Upper lobe of left lung (tissue), 6 donors: ENCODE measurements at places on chromosomes 4 and X. TPM values are rescaled to one million over a fixed set of nuclear protein-coding genes. Genes with fewer than 3 reads are reported as not detected.

GRCh38 chrX:65697915-65698796 is 30.7 kb downstream of the MSN start:
- no peak for DNase-seq

Gene LARP1B
- 14.5 TPM for total RNA-seq

Gene OGT
- 315 TPM for total RNA-seq

Gene ZNF41
- 9.9 TPM for total RNA-seq

- DNase-seq: no peak
Measured at GRCh38 chr4:141391293-141391692, 170.6 kb downstream of the ZNF330 start.

DNA sequence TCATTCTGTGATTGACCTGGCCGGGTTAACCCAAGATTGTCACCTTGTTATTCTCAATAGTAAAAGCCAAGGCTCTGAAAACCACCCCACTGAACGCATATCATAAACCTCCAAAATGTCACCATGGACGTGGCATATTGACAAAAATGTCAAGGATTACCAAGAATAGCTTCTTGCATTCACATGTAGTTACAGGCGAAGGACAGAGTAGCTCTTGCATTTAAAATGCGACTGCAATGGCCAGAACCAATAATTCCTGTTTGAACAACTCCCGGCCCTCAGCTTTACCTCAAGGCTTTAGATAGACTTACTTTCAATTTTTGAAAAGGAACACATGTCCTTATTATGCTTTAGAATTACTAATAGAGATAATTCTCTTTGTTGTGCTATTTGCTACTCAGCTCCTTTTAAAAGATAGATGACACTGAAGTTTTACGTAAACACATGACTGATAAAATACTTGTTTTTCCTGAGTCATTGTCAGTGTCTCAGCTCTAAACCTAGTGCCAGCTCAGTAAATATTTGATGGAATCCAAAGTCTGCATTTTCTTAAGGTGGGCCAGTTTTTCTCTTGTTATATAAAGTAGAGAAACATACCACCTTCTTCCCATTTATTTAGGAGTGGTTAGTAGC is 66.3 kb downstream of the CLDN34 start:
- no peak for DNase-seq

DNA sequence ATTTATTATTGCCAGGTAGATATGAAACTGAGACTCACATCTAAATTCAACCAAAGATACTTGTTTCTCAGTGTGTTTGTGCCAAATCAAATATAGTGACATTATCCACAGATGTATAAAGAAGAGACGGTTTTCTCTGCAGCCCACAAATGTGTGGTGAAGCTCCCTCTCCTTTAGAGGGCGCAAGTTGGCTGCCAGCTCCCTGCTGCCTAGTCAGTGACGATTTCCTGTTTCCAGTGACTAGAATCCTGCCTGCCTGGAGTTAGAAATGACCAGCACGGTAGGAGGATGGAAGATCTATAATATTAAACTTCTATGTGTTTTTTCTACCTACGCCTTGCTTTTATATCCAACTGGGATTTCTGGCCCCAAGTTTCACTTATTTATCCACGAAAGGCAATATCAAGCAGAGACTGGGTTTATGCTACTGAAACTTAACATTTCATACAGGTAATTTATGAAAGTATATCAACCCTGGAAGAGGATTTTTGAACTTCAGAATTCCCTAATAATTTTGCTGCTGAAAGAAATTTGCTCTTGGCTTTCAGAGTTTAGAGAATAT is 1793.7 kb upstream of the TENM3 start:
- DNase-seq: no peak

Gene ADH1C
- total RNA-seq: 6.5 TPM

GRCh38 chr4:61514991-61515390 is 314.9 kb downstream of the ADGRL3 start:
- DNase-seq: no peak

- no peak for DNase-seq
Measured at GRCh38 chr4:53169695-53170617, 195.9 kb downstream of the SCFD2 start.

DNA sequence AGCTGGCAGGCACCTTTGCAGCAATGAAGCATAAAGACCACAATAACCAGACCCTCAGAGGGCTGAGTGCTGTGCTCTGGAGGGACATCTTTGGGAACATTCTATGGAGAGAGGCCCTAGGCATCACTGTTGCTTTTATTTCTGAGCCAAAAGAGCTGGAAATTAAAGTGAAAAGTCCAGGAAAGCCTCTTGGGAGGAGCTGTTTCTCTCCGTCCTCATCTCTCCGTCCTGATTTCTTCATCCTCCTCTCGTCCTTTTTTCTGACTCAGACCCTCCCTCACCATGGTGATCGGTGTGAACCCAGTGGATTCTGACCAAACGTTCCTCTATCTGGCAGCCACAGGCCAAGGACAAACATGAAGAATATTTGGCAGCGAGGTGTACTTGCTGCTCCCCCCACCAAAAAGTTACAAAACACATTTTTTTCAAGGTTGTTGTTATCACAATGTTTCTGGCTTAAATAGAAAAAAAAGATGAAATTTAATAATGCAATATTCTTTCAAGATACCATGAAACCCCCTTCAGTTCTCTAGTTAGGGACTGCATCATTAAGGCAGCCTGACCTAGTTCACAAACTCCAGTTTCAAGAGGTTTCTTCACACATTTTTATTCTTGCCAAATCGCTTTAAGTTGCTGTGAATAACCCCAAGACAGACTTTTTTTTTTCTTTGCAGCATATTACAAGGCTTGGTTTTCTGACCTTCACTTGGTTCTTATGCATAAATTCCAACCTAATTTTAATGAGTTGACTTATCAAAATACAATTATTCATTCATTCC is 80.2 kb downstream of the SCD5 start:
- no peak for DNase-seq

DNA sequence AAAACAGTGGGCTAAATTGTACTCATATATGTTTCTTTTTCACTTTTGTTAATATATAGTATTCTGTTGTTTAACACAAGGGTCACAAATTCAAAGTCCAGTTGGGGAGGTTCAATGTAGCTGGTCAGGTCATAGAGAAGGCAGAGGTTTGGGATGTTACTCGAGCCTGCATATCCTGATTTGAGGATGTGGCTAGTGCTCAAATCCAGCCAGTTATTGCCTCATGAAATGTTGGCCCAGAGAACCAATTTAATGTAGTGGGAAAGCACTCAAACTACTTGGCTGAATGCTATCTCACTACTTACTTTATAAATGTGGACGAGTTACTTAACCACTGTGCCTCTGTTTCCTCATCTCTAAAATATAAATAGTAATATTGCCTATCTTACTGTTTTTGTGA is 12.5 kb downstream of the USO1 start:
- no peak for DNase-seq

DNA sequence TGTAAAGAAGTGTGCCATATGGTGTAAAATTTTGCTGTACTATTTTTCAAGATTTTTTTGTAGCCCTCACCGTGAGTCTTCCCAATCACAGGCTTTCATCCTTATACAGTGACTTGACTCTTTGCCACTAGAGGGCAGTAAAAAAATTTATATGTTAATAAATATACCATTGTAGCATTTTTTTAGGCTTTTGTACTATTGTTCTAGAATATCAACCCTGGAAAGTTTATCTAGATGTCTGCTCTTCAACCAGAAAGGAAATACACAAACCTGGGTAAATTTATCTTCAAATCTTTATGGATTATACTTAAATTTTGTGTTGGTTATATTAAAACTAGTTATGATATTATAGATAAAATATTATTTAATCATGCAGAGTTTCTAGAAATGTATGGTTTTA is 235.3 kb downstream of the TENM3 start:
- no peak for DNase-seq
